ENCODE measurements at places on chromosomes 2 and 18.

- DNase-seq: no peak
Measured at GRCh38 chr18:59068276-59069071, 71.2 kb upstream of the SEC11C start.

DNA sequence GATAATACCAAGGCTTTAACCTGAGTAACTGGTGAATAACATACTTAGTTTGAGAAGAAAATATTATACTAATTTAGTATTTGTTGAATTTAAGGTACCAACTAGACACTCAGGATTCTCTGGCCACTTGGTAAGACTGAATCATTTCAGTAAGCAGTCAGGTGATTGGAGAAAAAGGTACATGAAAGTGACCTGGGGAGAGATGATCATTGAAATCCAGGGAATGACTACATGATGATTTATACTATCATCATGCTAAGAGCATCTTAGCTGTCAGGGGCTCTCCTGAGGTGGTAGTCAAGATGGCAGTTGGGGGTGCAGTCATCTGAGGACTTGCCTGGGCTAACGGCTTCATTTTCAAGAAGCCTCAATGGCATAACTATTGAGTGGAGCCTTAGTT lies 571.2 kb upstream of the ACVR2A start:
- DNase-seq: no peak

- no peak for DNase-seq
Measured at GRCh38 chr2:47277187-47277586, 122.1 kb upstream of the STPG4 start.

DNA sequence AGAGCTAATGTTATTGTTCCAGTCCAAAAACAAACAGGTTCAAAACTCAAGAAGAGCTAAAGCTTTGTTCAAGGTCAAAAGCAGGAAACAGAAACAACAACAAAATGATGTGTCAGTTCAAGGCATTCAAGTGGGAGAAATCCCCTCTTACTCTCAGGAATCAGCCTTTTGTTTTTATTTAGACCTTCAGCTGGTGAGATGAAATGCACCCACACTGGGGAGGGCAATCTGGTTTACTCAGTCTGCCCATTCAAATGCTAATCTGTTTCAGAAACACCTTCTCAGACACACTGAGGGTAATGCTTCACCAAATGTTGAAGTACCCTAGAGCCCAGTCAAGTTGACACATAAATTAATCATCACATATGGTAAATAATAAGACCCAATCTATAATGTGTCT lies 150.6 kb downstream of the TMX3 start:
- DNase-seq: no peak

DNA sequence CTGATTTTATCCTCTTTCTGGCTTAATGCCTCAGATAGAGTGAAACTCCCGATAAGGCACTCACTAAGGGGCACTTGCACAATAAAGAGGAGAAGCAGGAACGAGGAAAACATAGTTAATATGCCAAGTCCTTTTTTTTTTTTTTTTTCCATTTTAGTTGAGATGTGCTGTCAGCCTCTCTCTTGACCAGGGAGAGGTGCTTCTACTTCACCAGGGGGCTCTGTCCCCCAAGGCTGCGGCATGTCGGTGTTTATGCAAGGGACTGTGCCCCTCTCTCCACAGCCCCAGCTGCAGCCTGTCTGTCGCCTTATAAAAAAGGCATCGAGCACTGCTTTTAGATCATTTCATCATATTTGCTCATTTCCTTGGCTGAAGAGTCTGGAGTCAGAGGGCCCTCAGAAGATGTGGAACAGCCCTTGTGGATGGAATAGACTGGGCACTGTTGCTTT lies 178.1 kb downstream of the SLC8A1 start:
- DNase-seq: no peak
